ENCODE measurements at places on chromosomes 4 and X. TPM values are rescaled to one million over a fixed set of nuclear protein-coding genes. Genes with fewer than 3 reads are reported as not detected.

DNA sequence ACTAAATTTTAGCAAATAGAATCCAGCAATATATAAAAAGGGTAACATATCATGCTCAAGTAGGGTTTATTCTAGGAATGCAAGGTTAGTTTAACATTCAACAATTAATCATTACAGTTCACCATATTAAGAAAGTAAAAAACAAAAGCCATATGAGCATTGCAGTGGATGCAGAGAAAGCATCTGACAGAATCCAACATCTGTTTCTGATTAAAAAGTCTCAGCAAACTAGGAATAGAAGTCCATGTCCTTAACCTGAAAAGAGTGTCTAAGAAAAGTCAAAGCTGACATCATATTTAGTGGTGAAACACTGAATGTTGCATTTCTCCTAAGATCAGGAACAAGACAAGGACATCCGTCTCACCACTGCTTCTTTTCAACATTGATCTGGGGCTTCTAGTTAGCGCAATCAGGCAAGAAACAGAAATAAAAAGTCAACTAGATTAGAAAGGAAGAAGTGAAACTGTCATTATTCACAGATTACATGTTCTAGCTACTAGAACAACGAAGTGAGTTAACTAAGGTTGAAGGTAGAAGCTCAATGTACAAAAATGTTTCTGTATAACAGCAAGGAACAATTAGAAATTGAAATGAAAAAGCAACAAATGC, 49.3 kb downstream of the MRPL1 start:
- DNase-seq, result no peak

- DNase-seq, result no peak
Measured at GRCh38 chr4:43567644-43568043, 675.1 kb downstream of the GRXCR1 start.

DNA sequence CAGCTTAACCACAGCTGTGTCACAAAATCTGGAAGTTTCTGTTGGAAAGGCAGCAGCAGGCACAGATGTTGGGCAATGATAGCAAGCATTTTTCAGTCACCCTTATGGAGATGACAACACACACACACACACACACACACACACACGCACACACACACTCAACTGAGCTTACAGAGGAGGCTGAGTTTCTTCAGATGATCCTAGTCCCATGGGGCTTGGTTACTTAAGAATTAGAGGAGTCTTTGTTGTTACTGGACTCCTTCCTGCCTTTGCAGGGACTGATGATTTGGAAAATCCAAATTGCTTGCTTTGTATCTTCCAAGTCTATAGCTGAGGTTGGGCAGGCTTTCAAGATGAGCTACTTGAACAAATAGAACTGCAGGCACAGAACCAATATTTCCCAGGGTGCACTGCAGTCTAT, 740.1 kb upstream of the PITX2 start:
- no peak for DNase-seq

IRS4 gene
- total RNA-seq, result 0.26 TPM

ITM2A gene
- 30.0 TPM for total RNA-seq

DNA sequence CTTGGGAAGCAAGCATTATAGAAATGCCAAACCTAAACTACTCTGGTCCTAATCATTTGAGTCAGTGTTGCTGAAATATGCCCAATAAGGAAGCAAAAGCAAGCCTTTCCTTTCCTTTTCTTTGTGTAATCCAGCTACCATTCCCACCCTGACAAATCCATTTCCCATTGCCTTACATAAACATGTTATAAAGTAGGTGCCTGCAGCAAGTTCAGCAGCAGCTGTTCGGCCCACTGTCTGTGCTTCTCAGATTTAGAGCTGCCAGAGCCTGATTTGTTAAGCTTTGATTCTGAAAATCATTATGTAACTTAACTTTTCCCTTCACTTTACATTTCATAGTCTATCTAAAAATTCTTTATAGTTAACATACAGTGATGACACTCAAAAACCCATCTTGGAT, 148.6 kb downstream of the EPHA5 start:
- no peak for DNase-seq

GUCY1B1 gene
- total RNA-seq, result 11.9 TPM

NMU gene
- total RNA-seq, result not detected

DNA sequence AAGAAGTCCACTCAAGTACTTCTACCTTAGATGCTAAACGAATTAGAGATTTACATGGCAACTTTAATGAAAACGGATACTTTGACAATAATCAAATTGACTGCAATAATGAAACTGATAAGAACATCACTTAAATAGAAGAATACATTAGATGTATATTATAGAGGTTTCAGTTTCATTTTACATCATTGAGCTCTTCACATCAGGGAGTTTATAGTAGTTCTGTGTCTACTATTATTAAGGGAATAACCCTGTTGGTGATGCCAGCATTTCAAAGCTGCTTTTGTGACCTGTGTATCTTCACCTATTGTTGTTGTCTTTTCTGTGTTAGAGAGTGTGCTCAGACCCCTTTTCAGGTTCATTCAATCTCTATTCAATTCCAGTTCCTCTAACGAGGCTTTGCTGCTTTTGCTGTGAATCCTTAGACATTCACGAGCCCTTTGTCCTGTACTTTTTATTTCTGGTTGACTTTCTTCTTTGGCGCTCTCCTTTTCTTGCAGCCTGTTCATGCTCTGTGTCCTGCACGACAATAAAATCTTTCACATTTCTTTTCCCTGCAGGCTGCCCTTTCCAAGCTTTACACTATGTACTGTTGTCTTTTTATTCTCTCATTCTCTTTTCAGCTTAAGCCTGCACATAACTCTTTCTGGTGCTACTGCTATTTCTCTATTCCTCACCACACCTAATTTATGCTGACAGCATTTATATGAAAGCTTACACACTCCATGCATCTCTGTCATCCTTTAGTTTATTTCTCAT, 232.1 kb downstream of the CPE start:
- no peak for DNase-seq

CEP135 gene
- total RNA-seq, result 8.9 TPM

Data from body of pancreas (tissue), 4 donors.